ENCODE measurements at places on chromosomes 1 and 21. TPM values are rescaled to one million over a fixed set of nuclear protein-coding genes. Genes with fewer than 3 reads are reported as not detected.

IER5 gene
- 39.7 TPM for polyA plus RNA-seq

GRCh38 chr1:25991937-25992688 lies 5.8 kb downstream of the PAFAH2 start:
- DNase-seq = peak; percentile 63

DNA sequence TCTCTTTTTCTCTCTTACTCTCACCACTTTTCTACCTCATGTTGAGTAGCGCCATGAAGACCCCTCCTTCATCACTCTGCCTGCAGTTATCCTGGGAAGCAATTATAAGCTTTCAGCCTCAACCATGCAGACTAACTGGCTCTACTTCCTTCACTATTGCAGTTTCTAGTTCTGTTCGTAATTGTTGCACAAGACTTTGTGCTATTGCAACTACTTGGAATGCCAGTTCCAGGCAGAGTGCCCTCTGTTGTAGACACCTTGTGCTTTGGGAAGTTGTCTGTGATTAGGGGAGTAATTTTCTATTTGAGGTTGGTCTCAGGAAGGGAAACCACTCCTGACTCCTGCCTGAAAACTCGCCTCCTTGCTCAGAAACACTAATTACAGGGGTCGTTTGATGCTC lies 19.4 kb downstream of the PGM1 start:
- DNase-seq = no peak

- DNase-seq = no peak
Measured at GRCh38 chr1:166925810-166926478, 49.4 kb downstream of the ILDR2 start.
